CD4-positive, alpha-beta memory T cell (primary cell): ENCODE measurements at places on chromosomes 11 and 22. TPM values are rescaled to one million over a fixed set of nuclear protein-coding genes. Genes with fewer than 3 reads are reported as not detected.

The ARFGAP3 gene
- 49.0 TPM for polyA plus RNA-seq

DNA sequence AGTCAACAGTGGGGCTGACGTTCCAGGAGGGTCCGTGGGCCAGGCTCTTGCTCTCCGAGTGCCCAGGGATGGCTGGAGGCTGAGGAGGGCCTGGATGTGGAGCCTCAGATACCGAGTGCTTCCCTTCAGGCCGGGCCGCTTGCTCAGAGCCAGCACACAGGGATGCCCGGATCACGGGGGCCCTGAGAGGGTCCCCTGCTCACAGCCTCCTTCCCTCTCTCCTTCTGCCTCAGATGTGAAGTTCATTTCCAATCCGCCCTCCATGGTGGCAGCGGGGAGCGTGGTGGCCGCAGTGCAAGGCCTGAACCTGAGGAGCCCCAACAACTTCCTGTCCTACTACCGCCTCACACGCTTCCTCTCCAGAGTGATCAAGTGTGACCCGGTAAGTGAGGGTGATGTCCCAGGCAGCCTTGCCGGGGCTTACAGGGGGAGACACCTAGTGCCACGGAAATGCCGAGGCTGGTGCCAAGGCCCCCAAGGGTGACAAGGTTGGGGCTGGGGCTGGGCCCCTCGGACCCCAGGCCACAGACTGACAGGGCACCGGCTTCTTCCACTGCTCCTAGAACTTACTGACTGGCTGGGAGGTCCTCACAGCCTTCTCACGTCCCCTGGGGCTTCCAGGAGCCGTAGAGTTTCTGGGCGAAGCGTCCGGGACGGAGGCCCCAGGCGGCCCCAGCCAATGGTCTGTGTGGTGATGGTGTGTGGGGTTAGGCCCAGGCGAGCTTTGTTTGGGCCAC lies 7.0 kb downstream of the CCND1 start:
- H3K27me3 ChIP-seq = no peaks in the 10 kb centered on the region
- H3K27ac ChIP-seq = no peak overlapping the region
- H3K4me1 ChIP-seq = peaks cover 6% of the 10 kb centered on the region

DNA sequence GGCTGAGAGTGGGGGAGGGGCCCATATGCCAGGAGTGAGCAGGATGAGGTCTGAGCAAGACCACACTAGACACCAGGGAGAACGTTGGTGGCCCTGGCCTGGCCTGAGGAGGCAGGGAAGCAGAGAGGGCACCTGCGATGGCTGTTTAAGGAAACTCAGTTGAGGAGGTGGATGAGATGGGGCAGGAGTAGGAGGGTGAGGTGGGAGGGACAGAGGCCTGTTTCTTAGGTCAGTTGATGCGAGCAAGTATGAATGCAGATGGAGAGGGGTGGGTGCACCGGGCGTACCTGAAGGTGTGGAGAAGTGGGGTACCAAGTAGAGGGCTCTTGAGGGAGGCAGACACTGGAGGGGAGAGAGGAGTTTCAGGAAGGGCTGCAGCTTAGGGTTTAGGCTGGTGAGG lies 10.6 kb upstream of the MPPED1 start:
- H3K27me3 ChIP-seq = no peaks in the 10 kb centered on the region
- no peaks in the 10 kb centered on the region for H3K36me3 ChIP-seq
- DNase-seq = no peak
- H3K4me1 ChIP-seq = no peaks in the 10 kb centered on the region
- H3K27ac ChIP-seq = no peak overlapping the region

- H3K4me1 ChIP-seq = no peaks in the 10 kb centered on the region
- no peaks in the 10 kb centered on the region for H3K36me3 ChIP-seq
- H3K27me3 ChIP-seq = no peaks in the 10 kb centered on the region
- DNase-seq = no peak
- no peak overlapping the region for H3K4me3 ChIP-seq
These were observed 1339.4 kb downstream of the FAM181B start for GRCh38 chr11:81394311-81394710.

DNA sequence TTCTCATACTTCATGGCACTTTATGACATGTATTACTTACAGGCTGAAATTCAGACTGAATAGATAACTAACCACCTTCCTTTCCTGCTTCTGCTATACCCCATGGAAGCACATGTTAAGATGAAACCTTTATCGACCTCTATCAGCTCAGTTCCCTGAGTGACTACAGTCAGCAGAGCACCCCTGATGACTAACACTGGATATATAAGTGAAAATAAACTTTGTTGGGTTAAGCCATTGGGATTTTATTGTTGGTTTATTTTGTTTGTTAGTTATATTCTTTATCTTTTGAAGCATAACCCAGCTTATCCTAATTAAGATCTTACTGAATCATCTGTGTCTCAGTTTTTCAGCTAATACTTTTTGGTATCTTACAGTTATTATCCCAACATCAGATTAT lies 23.0 kb upstream of the MAML2 start:
- no peaks in the 10 kb centered on the region for H3K27me3 ChIP-seq
- H3K36me3 ChIP-seq = peaks cover 4% of the 10 kb centered on the region
- no peak overlapping the region for H3K4me3 ChIP-seq
- H3K27ac ChIP-seq = no peak overlapping the region
- no peaks in the 10 kb centered on the region for H3K4me1 ChIP-seq
- no peak for DNase-seq

DNA sequence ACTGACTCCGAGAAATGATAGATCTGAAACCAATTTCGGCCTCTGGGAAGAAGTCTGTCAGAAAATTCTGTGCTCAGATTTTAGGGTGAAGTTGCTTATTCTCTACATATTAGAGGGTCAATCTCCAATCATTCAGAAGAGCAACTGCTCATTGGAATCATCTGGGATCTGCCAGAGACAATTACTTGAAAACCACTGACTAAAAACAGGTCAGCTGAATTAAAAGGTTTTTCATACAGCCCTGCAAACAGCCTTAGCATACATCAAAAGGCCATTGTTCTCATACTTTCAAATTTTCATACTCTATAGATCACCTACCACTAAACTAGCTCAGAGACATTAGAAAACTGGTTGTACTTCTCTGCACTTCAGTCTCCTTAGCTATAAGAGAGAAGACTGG lies 289.7 kb upstream of the PITPNB start:
- H3K36me3 ChIP-seq = no peaks in the 10 kb centered on the region
- H3K27ac ChIP-seq = no peak overlapping the region
- H3K4me1 ChIP-seq = no peaks in the 10 kb centered on the region
- H3K27me3 ChIP-seq = no peaks in the 10 kb centered on the region
- H3K4me3 ChIP-seq = no peak overlapping the region

The SYT13 gene
- polyA plus RNA-seq = not detected

GRCh38 chr11:13357232-13357631 lies 79.6 kb downstream of the BMAL1 start:
- no peaks in the 10 kb centered on the region for H3K4me1 ChIP-seq
- H3K4me3 ChIP-seq = no peak overlapping the region
- H3K36me3 ChIP-seq = peaks cover 80% of the 10 kb centered on the region
- no peaks in the 10 kb centered on the region for H3K27me3 ChIP-seq
- H3K27ac ChIP-seq = no peak overlapping the region
- no peak for DNase-seq

The OR51B4 gene
- polyA plus RNA-seq = not detected

DNA sequence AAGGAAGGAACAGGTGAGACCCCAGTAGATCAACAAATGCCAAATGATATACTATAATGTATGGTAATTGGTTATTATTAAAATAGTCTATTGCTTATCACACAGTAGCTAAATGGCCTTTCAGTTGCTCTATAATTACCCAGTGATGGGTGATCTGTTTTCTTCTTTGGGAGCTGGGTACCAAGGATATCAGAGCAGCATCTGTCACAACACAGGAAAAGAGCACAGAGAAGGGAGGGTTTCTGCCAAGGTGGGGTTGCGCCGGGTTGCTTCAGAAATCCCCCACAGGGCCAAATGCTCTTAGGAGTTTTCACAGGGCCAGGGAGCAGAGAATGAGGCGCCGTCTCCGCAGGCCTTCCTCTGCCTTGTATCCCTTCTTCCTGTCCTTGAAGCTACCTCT lies 469.4 kb downstream of the INSC start:
- no peaks in the 10 kb centered on the region for H3K36me3 ChIP-seq
- H3K27ac ChIP-seq = no peak overlapping the region
- no peak for DNase-seq
- H3K27me3 ChIP-seq = no peaks in the 10 kb centered on the region

- no peak overlapping the region for H3K4me3 ChIP-seq
- no peak overlapping the region for H3K27ac ChIP-seq
- H3K36me3 ChIP-seq = no peaks in the 10 kb centered on the region
- H3K4me1 ChIP-seq = no peaks in the 10 kb centered on the region
- no peaks in the 10 kb centered on the region for H3K27me3 ChIP-seq
- DNase-seq = no peak
These were observed 10.0 kb upstream of the MYRF start for GRCh38 chr11:61742391-61742790.

The CREB3L1 gene
- not detected for polyA plus RNA-seq

The SCUBE1 gene
- polyA plus RNA-seq = not detected

DNA sequence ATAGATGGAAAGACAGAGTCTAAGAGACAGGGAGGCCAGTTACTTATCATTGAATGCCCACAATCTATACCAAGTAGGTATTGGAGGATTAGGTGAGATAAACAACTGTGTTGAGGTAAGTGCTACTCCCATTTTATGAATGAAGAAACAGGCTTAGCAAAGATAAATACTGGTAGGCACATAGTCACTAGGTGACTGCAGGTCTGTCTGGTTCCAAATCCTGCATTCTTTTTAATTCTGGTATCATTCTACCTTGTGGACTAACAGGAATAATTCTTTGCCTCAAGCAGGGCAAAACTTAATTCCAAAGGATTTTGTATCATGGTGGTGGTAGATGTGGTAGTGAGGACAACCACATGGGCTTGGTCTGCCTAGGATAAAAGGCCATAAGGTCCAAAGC lies 28.4 kb downstream of the RNF169 start:
- H3K27me3 ChIP-seq = no peaks in the 10 kb centered on the region
- H3K36me3 ChIP-seq = no peaks in the 10 kb centered on the region
- H3K4me3 ChIP-seq = no peak overlapping the region
- DNase-seq = no peak
- no peak overlapping the region for H3K27ac ChIP-seq

DNA sequence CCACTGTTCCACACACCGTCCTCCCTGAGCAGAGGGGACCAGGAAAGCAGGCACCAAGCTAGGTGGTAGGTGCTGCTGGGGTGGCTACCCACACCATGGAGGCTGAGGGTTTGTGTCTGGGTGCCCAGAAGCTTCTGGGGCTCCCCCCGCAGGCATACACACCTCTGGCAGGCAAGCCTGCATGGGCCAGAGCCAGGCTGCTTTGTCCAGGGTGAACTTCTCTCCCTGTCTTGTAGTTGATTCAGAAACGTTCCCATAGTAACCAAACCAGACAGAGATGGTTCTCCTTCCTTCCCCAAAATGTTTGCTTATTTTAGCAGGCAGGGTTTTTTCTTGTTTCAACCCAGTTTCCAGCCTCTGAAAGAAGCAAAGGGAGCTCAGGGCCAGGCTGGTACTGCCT lies 40.9 kb upstream of the SUSD2 start:
- peaks cover 21% of the 10 kb centered on the region for H3K36me3 ChIP-seq
- no peak for DNase-seq
- peaks cover 53% of the 10 kb centered on the region for H3K4me1 ChIP-seq
- no peaks in the 10 kb centered on the region for H3K27me3 ChIP-seq
- H3K27ac ChIP-seq = no peak overlapping the region

- no peak overlapping the region for H3K4me3 ChIP-seq
- no peak overlapping the region for H3K27ac ChIP-seq
- H3K27me3 ChIP-seq = no peaks in the 10 kb centered on the region
- no peak for DNase-seq
- H3K4me1 ChIP-seq = no peaks in the 10 kb centered on the region
These were observed 37.6 kb upstream of the BIRC3 start for GRCh38 chr11:102279641-102280170.

DNA sequence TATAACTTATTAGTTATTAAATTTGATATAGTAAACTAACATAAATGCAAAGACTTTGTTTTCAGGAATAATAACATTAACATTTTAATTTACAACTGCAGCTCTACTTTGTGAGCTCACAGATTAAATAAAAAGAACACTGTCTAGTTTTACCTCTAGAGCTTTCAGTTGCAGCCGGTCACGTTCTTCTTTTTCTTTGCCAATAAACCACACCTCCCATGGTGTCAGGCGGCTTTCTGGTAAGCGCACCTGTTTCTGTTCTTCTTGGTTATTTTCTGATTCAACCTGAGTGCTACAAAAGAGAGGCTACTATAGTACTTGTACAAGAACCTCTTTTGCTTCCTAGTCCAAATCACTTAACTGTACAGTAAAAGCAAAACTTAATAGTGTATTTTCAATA lies 5.8 kb downstream of the CCDC34 start:
- H3K27me3 ChIP-seq = no peaks in the 10 kb centered on the region
- H3K27ac ChIP-seq = no peak overlapping the region
- no peak for DNase-seq

The MRGPRF gene
- polyA plus RNA-seq = not detected

- no peak overlapping the region for H3K4me3 ChIP-seq
- no peaks in the 10 kb centered on the region for H3K4me1 ChIP-seq
- DNase-seq = no peak
- H3K27ac ChIP-seq = no peak overlapping the region
- no peaks in the 10 kb centered on the region for H3K36me3 ChIP-seq
These were observed 227.8 kb downstream of the DCDC1 start for GRCh38 chr11:31141789-31142188.

GRCh38 chr11:117000014-117000737 lies 98.1 kb downstream of the SIK3 start:
- no peaks in the 10 kb centered on the region for H3K36me3 ChIP-seq
- peaks cover 42% of the 10 kb centered on the region for H3K4me1 ChIP-seq
- no peak for DNase-seq
- no peak overlapping the region for H3K27ac ChIP-seq
- H3K27me3 ChIP-seq = no peaks in the 10 kb centered on the region

DNA sequence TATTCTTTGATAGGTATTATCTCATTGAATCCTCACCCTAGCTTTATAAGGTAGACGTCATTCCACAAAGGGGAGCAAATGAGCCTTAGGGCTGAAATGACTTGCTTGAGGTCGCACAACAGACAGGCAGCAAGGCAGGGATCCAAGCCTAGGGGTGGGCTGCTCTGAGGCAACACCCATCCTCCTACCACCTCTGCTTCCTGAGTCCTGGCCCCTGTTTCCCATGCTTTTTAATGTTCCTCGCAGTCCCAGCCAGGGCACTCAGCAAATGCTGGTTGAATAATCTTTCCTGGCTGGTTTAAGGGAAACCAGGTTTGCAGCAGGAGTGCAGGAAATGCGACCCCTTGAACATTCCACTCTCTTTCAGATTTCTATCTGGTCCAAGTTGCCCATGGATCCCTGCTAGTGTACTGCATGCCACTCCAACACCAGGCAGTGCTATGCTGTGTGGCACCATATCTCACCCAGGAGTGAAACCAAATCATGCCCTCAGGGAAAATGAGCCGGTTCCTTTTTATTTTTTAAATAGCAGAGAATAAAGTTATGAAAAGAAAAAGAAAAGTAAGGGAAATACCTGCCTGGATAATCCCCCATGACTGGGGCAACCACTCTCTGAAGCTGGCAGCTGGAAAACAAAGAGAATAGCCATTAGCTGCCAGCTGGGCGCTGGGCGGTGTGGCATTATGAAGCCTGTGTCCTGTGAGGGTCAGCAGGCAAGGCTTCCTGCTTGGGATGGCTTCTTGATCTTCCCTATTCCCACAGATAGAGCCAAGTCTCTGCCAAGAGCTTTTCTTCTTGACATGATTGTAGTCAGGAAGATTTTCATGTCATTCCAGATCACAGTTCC lies 21.8 kb downstream of the MICAL2 start:
- no peaks in the 10 kb centered on the region for H3K27me3 ChIP-seq
- peaks cover 13% of the 10 kb centered on the region for H3K4me1 ChIP-seq
- no peak overlapping the region for H3K4me3 ChIP-seq
- H3K36me3 ChIP-seq = no peaks in the 10 kb centered on the region
- no peak for DNase-seq
- no peak overlapping the region for H3K27ac ChIP-seq

- H3K36me3 ChIP-seq = peaks cover 52% of the 10 kb centered on the region
- no peaks in the 10 kb centered on the region for H3K27me3 ChIP-seq
- H3K27ac ChIP-seq = no peak overlapping the region
- H3K4me1 ChIP-seq = no peaks in the 10 kb centered on the region
These were observed 52.0 kb downstream of the KCNJ1 start for GRCh38 chr11:128814856-128815705.

The GGTLC2 gene
- polyA plus RNA-seq = not detected
